Chondrocyte (in vitro differentiated cells): ENCODE measurements at places on chromosomes 7 and 10. TPM values are rescaled to one million over a fixed set of nuclear protein-coding genes. Genes with fewer than 3 reads are reported as not detected.

Gene DDC
- not detected in 3 replicates for total RNA-seq

Gene FAM25A
- total RNA-seq, result not detected in 3 replicates

Gene KIAA1549
- total RNA-seq, result 4.7 to 9.2 TPM (median 8.5 TPM) in 3 replicates

Gene TAS2R41
- total RNA-seq, result not detected in 3 replicates
